ENCODE measurements at places on chromosomes 7 and 10.

- no peak for DNase-seq
These were observed 434.4 kb upstream of the ZMIZ1 start for GRCh38 chr10:78634389-78634815.

GRCh38 chr10:17655567-17656146 is 11.7 kb downstream of the STAM start:
- no peak for DNase-seq

GRCh38 chr7:148159331-148159730 is 431.2 kb upstream of the C7orf33 start:
- DNase-seq: no peak

DNA sequence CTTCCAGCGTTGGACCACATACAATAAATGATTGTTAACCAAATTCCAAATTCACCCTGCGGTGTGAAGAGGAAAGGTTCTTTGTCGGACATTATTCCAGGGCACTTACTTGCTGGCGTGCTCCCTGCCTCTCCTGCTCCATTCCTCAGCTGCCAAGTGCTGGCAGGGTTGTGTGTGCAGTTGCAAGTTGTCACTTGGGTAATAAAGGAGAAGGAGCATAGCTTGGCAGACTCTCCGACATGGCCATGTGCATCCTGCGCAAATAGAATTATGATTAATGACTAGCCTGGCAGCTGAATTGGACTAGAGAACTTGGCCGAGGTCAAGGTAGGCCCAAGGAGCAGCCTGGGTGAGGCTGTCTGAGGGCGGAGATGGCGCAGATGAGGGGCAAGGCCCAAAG is 92.3 kb upstream of the ELMO1 start:
- no peak for DNase-seq

Measured in head of caudate nucleus (tissue), 42 donors.